SJSA1 (cell line): ENCODE measurements at places on chromosomes 11 and 22. TPM values are rescaled to one million over a fixed set of nuclear protein-coding genes. Genes with fewer than 3 reads are reported as not detected.

GRCh38 chr11:27309046-27309445 is 54.0 kb downstream of the CCDC34 start:
- DNase-seq = no peak

Gene SLC15A3
- total RNA-seq = 26.5 and 35.8 TPM in 2 replicates

Gene MRGPRX3
- not detected in 2 replicates for total RNA-seq

DNA sequence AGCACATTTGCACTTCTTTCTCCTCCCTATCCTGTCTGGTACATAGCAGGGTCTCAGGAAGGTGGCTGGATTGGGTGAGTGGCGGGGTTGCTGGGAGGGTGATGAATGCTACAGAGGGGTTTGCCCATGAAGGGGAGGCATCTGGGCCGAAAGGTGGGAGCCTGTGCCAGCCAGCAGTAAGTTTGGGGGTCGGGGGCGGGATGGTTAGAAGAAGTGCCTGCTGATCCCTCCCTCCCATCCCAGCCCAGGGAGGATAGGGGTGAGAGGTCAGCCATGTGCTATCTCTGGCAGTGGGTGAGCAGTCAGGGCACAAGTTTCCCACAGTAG is 2.8 kb downstream of the CD82 start:
- DNase-seq = no peak

Gene LRRC32
- 7.8 and 8.1 TPM in 2 replicates for total RNA-seq

DNA sequence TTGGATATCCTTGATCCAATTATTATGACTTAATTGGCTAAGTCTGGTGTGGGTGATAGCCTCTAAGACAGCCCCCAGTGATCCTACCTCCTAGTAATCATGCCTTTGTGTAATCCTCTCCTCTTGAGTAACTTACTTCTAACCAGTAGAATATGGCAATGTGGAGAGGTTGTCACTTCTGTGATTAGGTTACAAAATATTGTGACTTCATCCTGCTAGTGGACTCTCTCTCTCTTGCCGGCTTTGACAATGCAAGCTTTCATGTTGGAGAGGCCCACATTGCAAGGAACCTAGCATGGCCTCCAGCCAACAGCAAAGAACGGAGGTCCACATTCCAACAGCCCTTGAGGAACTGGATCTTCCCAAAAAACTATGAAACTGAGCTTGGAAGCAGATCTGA is 19.5 kb downstream of the YPEL4 start:
- no peak for DNase-seq

DNA sequence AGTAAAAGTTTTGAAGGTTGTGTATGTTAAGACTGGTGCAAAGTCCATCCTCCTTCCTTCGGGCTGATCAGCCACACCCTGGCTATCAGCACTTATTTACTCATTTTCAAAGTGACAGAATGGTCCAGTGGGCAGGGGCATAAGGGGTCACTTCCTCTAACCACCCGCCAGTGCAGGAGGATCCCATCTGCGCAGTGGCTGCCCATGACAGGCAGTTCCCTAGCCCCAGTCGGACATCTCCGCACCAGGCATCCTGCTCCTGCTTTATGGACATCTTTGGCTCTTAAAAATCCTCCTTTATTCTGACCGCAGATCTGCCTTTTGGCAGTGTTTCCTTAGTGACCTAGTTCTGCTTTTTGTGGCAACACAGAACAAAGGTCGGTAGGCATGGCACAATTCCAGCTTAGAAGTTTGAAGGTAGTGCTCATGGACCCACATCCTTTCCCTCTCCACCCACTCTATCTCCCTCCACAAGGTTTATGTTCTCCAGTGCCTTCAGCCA is 55.9 kb downstream of the BMAL1 start:
- DNase-seq = no peak

- no peak for DNase-seq
Observed at GRCh38 chr22:38232196-38232595, 30.4 kb downstream of the MAFF start.

DNA sequence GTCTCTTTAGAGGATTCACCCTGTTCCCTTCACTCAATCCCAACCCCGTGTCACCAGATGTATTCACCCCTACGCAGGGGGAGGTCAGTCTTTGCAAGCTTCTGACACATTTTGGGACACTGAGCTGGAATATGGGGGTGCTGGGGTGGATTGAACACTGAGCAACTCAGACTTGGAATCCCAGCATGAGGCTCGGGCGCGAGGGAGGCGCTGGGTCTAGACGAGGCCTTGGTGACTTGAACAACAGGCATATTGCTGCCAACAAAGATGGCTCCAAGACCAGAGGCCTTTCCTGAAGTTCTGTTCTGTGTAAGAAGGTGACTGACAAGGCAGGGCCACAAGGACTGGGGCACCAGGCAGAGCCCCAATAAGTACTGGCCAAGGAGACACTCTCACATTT is 3.0 kb upstream of the SCGB2A1 start:
- DNase-seq = no peak

- no peak for DNase-seq
Observed at GRCh38 chr11:35011944-35012343, 95.5 kb downstream of the PDHX start.
